ENCODE measurements at places on chromosomes 2 and 18. TPM values are rescaled to one million over a fixed set of nuclear protein-coding genes. Genes with fewer than 3 reads are reported as not detected.

DNA sequence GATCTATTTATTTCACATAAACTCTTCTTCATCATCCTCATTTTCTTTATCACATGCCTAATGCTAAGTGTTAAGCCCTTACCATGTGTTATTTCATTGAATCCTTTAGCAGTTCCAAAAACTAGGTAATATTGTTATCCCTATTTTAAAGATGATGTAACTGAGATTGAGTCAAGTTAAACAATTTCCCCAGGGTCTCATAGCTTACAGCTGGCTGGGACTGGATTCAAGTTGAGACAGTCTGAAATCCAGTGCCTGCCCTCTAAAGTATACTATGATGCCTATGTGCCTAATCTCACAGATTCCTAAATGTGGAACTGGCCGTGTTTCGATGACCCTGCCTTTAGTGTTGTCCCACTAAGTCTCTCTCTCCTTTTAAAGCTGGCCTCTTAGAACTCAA is 108.5 kb downstream of the MAP2 start:
- no peak overlapping the region for H3K4me3 ChIP-seq
- no peak for DNase-seq
- H3K27me3 ChIP-seq, result no peaks in the 10 kb centered on the region

DNA sequence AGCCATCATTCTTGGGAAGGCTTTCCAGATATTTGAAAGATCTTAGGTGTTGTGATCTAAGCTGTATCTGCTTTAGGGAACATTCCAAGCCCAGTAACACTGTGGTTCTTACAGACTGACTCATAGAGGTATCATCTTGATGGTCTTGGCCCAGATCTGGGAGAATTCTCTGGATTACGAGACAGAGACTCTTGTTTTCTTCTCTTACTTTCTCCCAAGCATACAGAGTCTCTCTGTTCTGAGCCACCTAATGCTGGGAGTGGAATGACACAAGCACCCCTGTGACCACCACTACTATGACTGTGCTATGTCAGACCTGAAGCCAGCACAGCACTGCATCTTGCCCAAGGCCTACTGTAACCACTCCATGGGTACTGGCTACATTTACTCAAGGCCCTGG is 81.0 kb upstream of the EPAS1 start:
- no peaks in the 10 kb centered on the region for H3K27me3 ChIP-seq
- no peak overlapping the region for H3K4me3 ChIP-seq
- no peaks in the 10 kb centered on the region for H3K36me3 ChIP-seq
- H3K27ac ChIP-seq, result no peak overlapping the region
- H3K4me1 ChIP-seq, result no peaks in the 10 kb centered on the region
- no peak for DNase-seq

Gene PDCL3
- 16.0 TPM for total RNA-seq

Gene KYNU
- total RNA-seq, result 30.6 TPM

Gene EGR4
- not detected for total RNA-seq

Data from lower lobe of right lung (tissue), 2 donors.